ENCODE measurements at places on chromosomes 2 and 18. TPM values are rescaled to one million over a fixed set of nuclear protein-coding genes. Genes with fewer than 3 reads are reported as not detected.

MC4R gene
- total RNA-seq: not detected

GRCh38 chr2:68588589-68588988 is 54.8 kb upstream of the PROKR1 start:
- H3K4me3 ChIP-seq: no peak overlapping the region
- H3K27ac ChIP-seq: no peak overlapping the region
- no peaks in the 10 kb centered on the region for H3K36me3 ChIP-seq
- no peak for DNase-seq
- H3K27me3 ChIP-seq: no peaks in the 10 kb centered on the region
- H3K4me1 ChIP-seq: no peaks in the 10 kb centered on the region

GRCh38 chr2:69499242-69499641 is 62.0 kb upstream of the NFU1 start:
- H3K4me1 ChIP-seq: no peaks in the 10 kb centered on the region
- no peak overlapping the region for H3K27ac ChIP-seq
- no peak for DNase-seq
- H3K36me3 ChIP-seq: no peaks in the 10 kb centered on the region

DNA sequence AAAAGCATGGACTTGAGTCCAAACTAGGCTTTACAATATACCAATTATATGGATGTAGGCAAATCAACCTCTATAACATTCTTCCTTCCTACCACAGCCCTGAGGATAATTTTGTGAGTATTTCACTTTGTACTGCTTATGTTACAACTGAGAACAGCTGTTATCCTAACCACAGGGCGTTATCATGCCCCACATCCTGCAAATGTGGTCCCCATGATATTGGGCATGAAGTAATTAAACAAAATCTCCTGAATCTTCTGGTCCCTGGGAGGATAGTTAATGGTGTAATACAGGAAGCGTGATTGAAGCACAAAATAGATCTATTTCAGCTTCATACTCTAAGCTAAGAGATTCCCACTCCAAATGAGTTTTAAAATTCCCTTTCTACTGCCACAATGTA is 223.6 kb downstream of the CDH20 start:
- no peak overlapping the region for H3K4me3 ChIP-seq
- no peaks in the 10 kb centered on the region for H3K27me3 ChIP-seq
- no peak for DNase-seq
- H3K4me1 ChIP-seq: no peaks in the 10 kb centered on the region
- H3K36me3 ChIP-seq: no peaks in the 10 kb centered on the region

DNA sequence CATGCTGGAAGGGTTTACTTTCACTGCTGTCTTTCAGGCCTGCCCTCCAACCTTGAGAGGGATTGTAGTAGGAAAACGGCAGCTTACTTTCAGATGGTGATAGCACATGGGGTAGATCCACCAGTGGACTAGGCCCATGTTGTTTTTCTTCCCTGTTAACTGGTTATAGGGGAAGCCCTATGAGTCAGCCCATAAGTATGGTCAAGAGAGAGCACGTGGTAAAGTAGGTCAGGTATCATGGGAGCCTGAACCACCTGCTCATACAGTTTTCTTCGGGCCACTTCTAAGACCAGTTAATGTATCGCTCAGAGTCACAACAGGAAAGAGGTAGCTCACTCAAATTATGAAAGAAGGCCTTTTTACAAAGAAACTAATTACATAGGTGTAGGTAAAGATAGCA is 33.0 kb downstream of the PDK1 start:
- H3K36me3 ChIP-seq: peaks cover 43% of the 10 kb centered on the region
- H3K27ac ChIP-seq: no peak overlapping the region
- DNase-seq: no peak
- no peaks in the 10 kb centered on the region for H3K4me1 ChIP-seq

PGAP1 gene
- total RNA-seq: 13.3 TPM

DNA sequence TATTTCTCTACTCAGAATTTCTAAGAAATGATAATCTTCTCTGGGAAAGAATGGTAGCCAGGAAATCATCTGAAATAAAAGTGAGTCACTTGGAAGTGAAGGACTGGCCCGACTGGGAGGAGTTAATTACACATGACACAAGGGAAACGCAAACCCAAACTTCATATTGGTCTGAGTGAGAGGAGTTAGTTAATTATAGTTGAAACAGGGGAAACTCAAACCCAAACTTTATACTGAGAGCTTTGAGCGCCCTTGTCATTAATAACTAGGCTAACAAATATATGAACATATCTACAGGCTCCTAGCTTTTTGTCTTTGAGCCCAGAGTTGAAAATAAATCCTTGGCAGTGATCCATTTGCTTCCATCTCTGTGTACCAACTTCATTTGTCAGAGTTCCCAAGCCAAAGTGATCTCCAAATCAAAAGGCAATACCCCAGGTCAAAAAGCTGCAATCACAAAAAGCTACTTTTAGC is 187.8 kb upstream of the COL3A1 start:
- DNase-seq: peak; percentile 10
- no peak overlapping the region for H3K27ac ChIP-seq
- H3K36me3 ChIP-seq: no peaks in the 10 kb centered on the region
- H3K4me1 ChIP-seq: no peaks in the 10 kb centered on the region
- no peaks in the 10 kb centered on the region for H3K27me3 ChIP-seq
- H3K4me3 ChIP-seq: no peak overlapping the region

- no peaks in the 10 kb centered on the region for H3K4me1 ChIP-seq
- no peak overlapping the region for H3K27ac ChIP-seq
- no peaks in the 10 kb centered on the region for H3K27me3 ChIP-seq
These were observed 92.5 kb downstream of the KCNF1 start for GRCh38 chr2:11004199-11004598.

ASNSD1 gene
- 55.7 TPM for total RNA-seq

DNA sequence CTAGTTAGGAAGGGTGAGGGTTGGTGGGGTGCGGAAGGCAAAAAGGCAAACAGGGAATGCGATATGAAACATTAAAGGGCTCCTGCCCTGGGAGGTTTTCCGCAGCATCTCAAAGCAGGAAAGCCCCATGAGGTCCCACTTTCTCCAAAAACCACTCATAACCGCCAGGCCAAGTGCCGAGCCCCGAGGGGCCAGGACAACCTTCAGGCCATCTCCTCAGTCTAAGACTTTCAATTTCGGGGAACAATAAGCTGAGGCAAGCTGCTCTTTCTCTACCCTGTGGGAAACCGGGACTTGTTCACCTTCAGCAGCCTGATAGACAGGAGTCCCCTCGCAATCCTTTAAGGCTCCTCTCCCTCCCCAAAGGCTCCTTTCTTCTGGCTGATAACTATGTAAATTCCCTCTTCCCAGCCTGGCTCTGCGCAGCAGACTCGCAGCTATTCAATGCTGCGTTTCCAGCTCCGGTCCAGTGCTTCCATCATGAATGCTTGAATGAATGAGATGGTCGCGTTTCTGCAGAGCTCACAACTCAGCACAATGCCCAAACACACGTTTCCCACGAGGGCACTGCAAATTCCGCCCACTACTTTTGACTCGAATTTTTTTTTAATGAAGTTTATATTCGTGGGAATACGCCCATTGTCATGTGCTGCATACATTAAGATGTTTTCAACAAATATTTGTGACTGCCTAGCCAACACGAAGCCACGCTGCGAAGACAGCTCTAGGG is 1.4 kb downstream of the LAMA1 start:
- no peaks in the 10 kb centered on the region for H3K36me3 ChIP-seq
- H3K27me3 ChIP-seq: no peaks in the 10 kb centered on the region
- peaks cover 14% of the 10 kb centered on the region for H3K4me1 ChIP-seq
- H3K4me3 ChIP-seq: peak overlapping the region; percentile 31

ANKAR gene
- total RNA-seq: 35.2 TPM

DNA sequence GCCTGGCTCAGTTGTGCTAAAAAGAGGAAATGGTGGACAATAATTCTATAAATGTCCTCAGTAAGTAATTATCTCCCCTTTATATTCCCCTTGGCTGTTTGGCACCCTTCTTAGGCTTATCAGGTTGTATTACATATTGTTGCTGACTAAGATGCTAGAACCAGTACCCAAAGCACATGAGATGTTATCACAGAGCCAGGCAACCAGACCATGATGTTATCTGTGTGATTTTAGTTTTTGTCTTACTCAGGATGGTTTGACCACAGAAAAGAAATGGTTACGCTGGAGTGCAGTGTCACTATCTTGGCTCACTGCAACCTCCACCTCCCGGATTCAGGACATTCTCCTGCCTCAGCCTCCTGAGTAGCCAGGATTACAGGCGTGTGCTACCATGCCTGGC is 15.2 kb downstream of the R3HDM1 start:
- H3K4me1 ChIP-seq: no peaks in the 10 kb centered on the region
- DNase-seq: no peak
- no peak overlapping the region for H3K27ac ChIP-seq
- no peak overlapping the region for H3K4me3 ChIP-seq
- H3K27me3 ChIP-seq: no peaks in the 10 kb centered on the region
- no peaks in the 10 kb centered on the region for H3K36me3 ChIP-seq
